Stimulated activated CD4-positive, alpha-beta T cell treated with anti-CD3 and anti-CD28 coated beads, TNF-alpha, amount 100 ng/mL, for 1 hour (primary cell): ENCODE measurements at places on chromosomes 6 and 20.

DNA sequence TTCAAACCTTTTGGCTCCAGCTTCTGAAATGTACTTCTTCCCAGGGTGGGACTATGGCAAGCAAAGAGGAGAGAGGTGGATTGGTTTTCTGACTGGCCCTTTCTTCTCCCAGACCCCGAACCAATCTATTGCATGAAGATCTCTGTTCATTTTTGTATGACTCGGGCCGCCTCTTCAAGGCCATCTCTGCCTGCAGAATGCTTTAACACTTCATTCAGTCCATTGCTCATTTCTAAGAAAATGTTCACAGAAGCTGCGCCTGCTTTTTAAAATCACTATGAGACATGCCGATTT lies 1.6 kb downstream of the VGLL2 start:
- no peak for DNase-seq

GRCh38 chr6:2502096-2502997 lies 248.4 kb downstream of the MYLK4 start:
- DNase-seq = no peak

DNA sequence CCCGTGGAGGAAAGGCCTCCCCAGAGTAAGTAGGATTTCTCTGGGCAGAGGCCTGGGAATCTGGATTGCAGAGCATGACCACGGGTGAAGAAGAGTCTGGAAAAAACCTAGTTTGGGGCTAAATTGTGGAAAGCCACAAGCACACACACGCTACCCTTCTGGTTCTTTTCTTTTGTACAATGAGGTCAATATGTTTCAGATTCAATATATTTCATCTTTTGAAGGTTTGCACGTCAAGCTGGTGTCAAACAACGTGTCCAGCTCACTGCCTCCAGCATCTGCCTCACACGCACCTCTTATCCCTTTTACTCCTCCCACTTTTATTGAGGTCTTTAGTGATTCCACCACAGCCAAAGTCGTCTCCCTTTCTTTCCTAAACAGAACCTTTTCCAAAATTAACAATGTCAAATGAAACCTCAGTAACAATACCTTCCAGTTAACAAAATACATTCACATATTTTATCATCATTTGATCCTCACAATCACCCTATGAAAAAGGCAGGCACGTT lies 773 bp upstream of the EPB41L2 start:
- no peak for DNase-seq

DNA sequence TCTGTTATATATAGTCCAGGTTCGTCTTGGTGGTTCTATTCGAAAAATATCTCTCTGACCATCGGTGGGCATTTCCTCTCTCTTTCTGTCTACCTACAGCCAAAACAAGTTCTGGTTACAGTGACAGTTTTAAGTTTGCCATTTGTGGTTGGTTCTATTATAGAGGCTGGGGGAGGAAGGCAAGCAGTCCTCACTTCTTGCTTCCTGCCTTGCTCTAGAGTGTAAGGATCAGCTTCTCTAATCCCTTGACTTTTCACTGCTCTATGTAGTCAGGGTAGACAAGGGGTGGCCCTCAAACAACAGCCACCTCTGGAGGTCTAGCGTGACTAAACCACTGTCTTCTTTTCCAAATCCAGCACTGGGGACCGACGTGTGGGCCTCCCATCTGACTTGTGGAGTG lies 16.1 kb downstream of the E2F3 start:
- DNase-seq = no peak

DNA sequence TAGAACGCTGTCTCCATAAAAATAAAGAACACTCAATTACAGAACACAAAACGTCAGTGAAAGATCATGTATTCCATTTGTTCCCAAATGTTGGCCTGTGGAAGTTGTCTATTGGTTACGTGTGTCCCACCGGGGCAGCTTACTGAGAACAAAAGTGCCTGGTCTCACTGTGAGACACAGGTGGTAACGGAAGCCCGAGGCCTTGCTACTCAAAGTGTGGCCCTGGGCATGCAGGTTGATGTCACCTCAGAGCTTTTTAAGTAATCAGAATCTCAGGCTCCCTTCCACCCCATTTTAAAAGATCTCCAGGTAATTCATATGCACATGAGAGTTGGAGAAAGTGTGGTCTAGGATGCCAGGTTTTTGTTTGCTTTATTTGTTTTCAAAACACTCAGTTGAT lies 422.5 kb upstream of the OPRM1 start:
- DNase-seq = no peak
